ENCODE measurements at places on chromosomes 6 and 20. TPM values are rescaled to one million over a fixed set of nuclear protein-coding genes. Genes with fewer than 3 reads are reported as not detected.
A peak's percentile ranks its signal among the peaks of the same experiment; 100 is the strongest.

DNA sequence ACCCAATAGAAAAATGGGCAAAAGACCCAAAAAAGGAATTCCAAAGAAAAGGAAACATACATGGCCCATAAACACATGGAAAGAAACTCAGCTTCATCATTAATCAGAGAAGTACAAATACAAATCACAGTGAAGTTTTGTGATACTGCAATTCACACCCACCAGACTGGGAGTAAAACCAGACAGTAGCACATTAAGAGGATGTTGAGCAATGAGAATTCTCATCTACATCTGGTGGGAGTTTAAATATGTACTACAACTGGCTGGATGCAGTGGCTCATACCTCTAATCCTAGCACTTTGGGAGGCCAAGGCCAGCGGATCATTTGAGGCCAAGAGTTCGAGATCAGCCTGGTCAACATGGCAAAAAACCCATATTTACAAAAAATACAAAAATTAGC is 125.7 kb upstream of the PHACTR1 start:
- no peak overlapping the region for H3K4me3 ChIP-seq
- no peaks in the 10 kb centered on the region for H3K27me3 ChIP-seq
- no peak overlapping the region for H3K27ac ChIP-seq
- no peak for DNase-seq

DNA sequence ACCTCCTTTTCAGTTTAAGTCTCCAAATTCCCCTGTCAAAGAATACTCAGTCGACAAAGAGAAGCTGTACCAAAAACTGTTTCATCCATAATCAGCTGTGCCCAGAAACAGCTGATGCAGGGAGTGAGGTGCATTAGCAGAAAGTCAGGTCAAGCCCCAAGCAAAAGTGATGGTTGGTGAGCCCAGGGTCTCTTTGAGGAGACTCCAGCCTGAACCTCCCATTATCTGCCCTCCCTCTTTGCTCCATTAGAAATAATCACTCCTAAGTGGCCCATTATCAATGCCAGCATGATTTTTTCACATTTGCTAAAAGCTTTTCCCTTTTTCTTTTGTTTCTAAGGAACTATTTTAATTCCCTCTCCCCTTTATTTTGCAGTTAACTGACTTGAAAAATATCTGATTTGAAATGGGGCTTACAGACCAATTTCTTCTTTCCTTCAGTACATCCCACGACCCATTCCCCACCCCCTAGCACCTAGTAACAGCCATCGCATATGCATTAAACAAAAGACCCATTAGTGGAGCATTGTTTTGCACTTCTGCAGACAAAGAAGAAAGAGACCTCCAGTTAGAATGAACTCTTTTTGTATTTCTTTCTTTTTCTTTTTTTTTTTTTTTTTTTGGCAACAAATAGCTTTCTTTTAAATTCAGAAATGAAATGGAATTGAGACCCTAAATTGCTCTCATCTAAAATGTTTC is 257.0 kb downstream of the GRIK2 start:
- no peak overlapping the region for H3K4me3 ChIP-seq
- H3K27ac ChIP-seq = no peak overlapping the region
- H3K36me3 ChIP-seq = no peaks in the 10 kb centered on the region

DNA sequence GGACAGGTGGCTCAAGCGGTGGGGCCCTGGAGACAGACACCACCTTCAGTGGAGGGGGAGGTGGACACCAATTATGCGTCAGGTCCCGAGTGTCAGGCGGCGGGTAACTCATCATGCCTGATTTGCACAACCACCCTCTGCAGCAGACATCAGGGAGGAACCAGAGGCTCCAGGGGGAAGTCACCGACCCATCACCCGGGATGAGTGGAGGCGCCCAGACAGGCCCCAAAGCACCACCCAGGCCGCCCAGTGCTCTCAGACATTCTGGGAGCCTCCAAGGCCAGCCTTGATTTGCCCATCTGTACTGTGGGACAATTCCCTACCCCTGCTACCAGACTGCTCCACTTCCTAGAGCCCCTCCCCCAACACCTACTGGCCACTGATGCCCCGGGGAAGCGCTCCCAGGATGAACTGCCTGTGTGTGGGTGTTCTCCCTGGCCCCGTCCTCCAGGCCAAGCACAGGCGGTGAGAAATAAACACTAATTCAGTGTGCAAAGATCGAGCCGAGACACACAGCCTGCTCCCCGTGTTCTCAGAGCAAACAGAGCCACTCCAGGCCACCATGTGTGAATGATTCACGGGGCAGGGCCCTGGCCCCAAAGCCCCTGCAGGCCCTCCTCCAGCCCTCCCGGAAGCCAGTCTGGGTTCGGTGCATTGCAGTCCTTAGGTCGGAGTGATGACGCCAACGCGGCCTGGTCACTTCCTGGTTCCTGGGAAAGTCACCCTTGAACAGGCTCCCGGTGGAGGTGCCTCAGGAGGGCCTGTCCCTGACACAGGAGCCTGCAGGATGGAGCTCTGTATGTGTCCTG is 107.2 kb downstream of the ASXL1 start:
- peak overlapping the region; percentile 81 for H3K27ac ChIP-seq
- no peaks in the 10 kb centered on the region for H3K36me3 ChIP-seq
- DNase-seq = peak; percentile 78

The PKIB gene
- not detected for total RNA-seq

GRCh38 chr6:45590226-45590625 is 212.5 kb upstream of the SUPT3H start:
- no peak overlapping the region for H3K4me3 ChIP-seq
- H3K36me3 ChIP-seq = no peaks in the 10 kb centered on the region
- H3K27ac ChIP-seq = no peak overlapping the region
- no peak for DNase-seq
- no peaks in the 10 kb centered on the region for H3K27me3 ChIP-seq

DNA sequence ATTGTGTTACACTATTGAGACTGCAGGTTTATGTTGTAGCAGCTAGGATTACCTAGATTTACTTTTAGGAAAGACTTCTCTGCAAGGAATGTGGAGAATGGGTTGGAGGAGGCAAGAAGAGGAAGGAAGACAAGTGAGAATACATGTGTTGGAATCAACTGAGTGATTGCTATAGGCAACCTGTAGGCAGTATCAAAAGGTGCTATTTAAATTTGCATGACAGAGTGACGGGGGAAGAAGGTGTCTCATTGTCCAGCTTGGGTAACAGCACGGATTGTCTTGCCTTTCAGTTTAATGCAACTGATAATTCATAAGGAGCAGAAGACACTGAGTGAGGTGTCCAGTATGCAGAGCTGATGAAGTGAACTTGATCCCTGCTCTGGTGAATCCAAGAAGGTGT is 19.4 kb downstream of the SERPINB9 start:
- no peak overlapping the region for H3K4me3 ChIP-seq
- H3K27ac ChIP-seq = no peak overlapping the region
- H3K36me3 ChIP-seq = no peaks in the 10 kb centered on the region
- no peaks in the 10 kb centered on the region for H3K4me1 ChIP-seq

- H3K27me3 ChIP-seq = no peaks in the 10 kb centered on the region
- H3K27ac ChIP-seq = peak overlapping the region; percentile 42
- no peak overlapping the region for H3K4me3 ChIP-seq
- H3K36me3 ChIP-seq = no peaks in the 10 kb centered on the region
- no peaks in the 10 kb centered on the region for H3K4me1 ChIP-seq
These were observed 971.5 kb upstream of the CITED2 start for GRCh38 chr6:140345935-140346334.

GRCh38 chr20:41551011-41551705 is 67.0 kb downstream of the CHD6 start:
- H3K4me3 ChIP-seq = no peak overlapping the region
- no peaks in the 10 kb centered on the region for H3K4me1 ChIP-seq
- no peaks in the 10 kb centered on the region for H3K27me3 ChIP-seq
- no peak for DNase-seq
- no peak overlapping the region for H3K27ac ChIP-seq

The DAAM2 gene
- 20.9 TPM for total RNA-seq

GRCh38 chr6:163608204-163608644 is 193.7 kb downstream of the QKI start:
- no peaks in the 10 kb centered on the region for H3K36me3 ChIP-seq
- DNase-seq = no peak
- H3K27ac ChIP-seq = no peak overlapping the region

The OPRM1 gene
- not detected for total RNA-seq

DNA sequence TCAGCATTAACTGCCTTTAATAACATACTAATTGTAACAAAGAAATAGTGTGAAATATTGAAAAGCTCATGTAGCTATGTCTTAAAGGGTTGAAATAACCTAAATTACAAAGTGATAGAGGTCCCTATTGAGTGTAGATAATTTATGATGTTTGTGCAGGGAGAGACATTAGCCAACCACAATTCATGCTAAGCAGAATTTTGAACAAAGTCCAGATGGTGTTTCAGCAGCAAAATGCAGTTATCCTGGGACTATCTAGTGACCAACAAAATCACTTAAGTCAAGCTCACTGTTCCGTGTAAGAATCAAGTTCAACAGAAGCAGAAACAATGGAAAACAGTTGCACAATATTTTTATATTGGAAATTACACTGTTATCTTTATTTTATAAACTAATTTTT is 218.5 kb downstream of the SIM1 start:
- no peak overlapping the region for H3K4me3 ChIP-seq
- H3K4me1 ChIP-seq = no peaks in the 10 kb centered on the region
- no peaks in the 10 kb centered on the region for H3K36me3 ChIP-seq
- no peak overlapping the region for H3K27ac ChIP-seq

The CTCFL gene
- total RNA-seq = not detected
